ENCODE measurements at places on chromosomes 12 and 14.

DNA sequence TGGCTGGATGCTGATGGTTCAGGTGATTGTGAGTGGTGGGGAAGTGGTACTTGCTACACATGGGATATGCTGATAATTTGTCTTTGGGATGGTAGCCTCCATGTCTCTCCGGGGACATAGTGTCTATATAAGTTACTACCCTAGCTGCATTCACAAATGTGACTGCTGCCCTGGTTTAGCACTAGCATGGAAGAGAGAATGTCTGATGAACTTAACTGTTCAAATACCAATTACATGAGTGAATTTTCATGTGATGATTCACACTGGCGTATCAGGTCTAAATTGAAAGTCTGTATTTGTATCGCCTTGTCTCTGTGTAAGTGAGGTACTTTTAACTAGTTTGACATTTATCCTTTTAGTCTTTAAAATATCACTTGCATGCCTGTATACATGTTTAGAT, 34.4 kb downstream of the ATF7IP start:
- no peak for DNase-seq

- DNase-seq: no peak
Observed at GRCh38 chr12:90851800-90852718, 102.9 kb downstream of the CCER1 start.

DNA sequence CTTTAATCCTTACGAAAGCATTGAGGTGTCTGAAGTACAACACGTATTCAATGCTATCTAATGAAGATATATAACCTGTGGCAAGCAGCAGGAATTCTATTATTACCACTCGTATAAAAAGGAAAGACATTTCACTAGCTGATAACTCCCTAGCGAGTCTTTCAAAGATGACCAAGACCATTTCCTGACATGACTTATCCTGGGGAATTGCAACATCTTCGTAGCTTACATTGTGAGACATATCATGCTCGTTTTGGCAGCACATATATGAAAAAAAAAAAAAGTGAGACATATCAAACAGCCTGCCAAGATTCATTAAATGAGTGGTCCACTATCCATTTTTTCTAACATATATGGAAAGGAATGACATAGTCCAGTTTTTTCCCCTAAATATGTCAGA, 337.0 kb downstream of the FSCB start:
- DNase-seq: no peak

DNA sequence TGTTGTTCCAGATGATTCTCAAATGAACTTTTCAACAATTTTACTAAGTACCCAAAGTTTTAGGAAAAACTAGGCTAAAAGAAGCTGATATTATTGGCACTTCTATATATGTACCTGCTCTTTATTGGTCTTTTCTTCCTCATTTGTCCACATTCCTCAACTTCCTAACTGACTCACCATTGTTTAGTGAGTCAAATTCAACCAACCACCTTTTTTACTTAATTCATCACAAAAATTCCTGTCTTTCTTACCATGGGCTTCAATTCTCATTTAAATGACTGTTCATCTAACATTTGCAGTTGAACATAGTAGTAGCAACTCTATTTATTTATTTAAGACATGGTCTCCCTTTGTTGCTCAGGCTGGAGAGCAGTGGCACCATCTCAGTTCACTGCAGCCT, 47.6 kb upstream of the SLC2A13 start:
- DNase-seq: no peak

- no peak for DNase-seq
Observed at GRCh38 chr12:17301544-17301943, 695.6 kb upstream of the LMO3 start.

GRCh38 chr14:37056473-37056872, 115.9 kb downstream of the SLC25A21 start:
- no peak for DNase-seq

GRCh38 chr14:74635847-74636246, 23.8 kb upstream of the LTBP2 start:
- DNase-seq: no peak
